ENCODE measurements at places on chromosomes 12 and 14.

- no peak for DNase-seq
Observed at GRCh38 chr12:67540920-67541624, 107.5 kb upstream of the DYRK2 start.

GRCh38 chr14:91372671-91373495, 44.7 kb downstream of the CCDC88C start:
- no peak for DNase-seq

DNA sequence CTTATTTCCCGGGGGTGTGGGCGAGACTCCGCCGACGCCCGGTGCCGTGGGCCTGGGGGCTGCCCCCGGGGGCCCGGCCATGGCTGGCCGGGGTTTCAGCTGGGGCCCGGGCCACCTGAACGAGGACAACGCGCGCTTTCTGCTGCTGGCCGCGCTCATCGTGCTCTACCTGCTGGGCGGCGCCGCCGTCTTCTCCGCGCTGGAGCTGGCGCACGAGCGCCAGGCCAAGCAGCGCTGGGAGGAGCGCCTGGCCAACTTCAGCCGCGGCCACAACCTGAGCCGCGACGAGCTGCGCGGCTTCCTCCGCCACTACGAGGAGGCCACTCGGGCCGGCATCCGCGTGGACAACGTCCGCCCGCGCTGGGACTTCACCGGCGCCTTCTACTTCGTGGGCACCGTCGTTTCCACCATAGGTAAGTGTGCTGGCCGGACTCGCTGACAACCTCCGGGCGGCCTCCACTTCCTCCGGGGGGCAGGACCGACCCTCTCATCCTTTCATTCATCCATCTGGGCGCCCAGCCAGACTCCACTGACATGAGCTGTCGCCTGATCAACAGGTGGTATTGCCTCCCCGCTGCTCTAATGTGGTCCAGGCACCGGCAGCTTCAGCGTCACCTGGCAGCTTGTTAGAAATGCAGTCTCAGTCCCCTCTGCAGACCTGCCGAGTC, 467 bp downstream of the KCNK13 start:
- DNase-seq: no peak

DNA sequence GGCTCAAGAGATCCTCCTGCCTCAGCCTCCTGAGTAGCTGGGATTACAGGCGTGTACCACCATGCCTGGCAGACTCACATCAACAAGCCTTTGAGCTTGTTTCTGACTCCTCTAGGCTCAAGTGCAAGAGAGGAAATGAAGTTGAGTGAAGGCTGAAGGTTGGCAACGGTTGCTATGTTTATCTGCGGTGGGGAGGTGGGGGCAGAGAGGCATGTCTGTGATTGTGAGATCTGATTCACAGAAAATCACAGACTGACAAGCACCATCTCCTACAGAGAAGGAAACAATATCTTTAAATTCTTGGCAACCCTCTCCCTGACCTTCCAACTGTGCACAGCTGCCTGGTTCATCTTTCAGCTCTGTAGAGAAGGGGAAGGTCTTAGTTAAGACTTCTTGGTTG, 22.1 kb upstream of the NINJ2 start:
- DNase-seq: no peak

GRCh38 chr14:80805136-80805535, 136.4 kb downstream of the CEP128 start:
- DNase-seq: no peak

DNA sequence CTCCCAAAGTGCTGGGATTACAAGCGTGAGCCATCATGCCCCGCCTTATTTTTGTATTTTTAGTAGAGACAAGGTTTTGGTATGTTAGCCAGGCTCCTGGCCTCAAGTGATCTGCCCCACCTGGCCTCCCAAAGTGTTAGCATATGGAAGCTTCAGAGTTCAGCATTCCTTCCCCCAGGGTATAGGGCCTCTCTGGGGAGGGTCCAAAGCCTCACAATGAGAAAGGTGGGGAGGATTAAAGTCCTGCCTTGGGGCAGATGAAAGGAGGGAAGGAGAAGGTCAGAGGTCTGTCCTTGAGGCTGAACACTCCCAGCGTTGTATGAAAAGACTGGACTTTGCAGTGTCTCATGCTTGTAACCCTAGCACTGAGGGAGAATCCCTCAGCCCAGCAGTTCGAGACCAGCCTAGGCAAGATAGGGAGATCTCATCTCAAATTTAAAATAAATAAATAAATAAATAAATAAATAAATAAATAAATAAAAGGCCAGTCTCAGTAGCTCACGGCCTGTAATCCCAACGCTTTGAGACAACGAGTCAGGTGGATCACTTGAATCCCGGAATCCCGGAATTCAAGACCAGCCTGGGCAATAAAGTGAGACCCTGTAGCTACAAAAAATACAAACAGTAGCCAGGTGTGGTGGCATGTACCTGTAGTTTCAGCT, 22.0 kb upstream of the RCOR1 start:
- no peak for DNase-seq

GRCh38 chr14:104598910-104599273, 5.7 kb downstream of the TMEM179 start:
- DNase-seq: no peak

DNA sequence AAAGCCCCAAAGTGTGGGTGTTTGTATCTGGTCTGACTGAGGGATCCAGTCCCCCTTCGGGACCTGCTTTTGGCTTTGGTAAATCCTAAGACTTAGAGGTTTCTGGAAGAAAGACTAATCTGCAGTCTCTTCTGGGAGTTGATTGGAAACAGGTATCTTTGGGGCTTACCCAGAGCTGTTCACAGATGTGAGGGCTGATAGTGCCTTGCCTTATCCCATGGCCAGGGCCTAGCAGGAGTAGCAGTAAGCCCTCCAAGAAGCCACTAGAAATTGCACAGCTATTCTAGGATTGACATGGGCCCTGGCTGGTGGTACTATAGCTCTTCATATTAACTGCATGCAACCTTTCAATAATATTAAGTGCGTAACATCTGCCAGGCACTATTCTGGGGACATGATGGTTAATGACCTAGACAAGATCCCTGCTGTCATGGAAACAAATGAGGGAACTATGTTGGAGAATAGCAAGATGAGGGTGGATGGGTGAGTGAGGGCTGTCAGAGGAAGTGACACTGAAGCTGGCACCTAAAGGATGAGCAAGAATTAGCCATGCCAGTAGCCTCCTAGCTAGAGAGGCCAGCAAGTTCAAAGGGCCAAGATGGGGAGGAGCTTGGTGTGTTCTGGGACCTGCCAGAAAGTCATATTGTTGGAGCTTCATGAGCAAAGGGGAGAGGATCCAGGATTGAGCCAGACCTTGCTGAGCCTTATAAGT, 71.7 kb downstream of the CRADD start:
- DNase-seq: no peak

GRCh38 chr12:6884539-6884938, 11.4 kb upstream of the SPSB2 start:
- DNase-seq: no peak

DNA sequence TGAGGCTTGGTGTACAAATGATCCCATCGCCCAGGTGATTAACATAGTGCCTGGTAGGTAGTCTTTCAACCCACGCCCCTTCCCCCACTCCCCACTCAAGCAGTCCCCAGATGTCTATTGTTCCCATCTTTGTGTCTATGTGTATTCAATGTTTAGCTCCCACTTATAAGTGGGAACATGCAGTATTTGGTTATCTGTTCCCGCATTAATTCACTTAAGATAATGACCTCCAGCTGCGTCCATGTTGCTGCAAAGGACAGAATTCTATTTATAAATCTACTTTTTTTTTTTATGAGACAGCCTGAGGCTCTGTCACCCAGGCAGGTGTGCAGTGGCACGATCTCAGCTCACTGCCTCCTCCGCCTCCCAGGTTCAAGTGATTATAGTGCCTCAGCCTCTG, 15.7 kb downstream of the SPX start:
- DNase-seq: no peak

- no peak for DNase-seq
Observed at GRCh38 chr14:36057452-36058116, 118.9 kb downstream of the PTCSC3 start.

GRCh38 chr14:23528555-23528954, 23.0 kb downstream of the ZFHX2 start:
- DNase-seq: no peak

- no peak for DNase-seq
Observed at GRCh38 chr12:96206936-96207662, 12.9 kb downstream of the ELK3 start.

DNA sequence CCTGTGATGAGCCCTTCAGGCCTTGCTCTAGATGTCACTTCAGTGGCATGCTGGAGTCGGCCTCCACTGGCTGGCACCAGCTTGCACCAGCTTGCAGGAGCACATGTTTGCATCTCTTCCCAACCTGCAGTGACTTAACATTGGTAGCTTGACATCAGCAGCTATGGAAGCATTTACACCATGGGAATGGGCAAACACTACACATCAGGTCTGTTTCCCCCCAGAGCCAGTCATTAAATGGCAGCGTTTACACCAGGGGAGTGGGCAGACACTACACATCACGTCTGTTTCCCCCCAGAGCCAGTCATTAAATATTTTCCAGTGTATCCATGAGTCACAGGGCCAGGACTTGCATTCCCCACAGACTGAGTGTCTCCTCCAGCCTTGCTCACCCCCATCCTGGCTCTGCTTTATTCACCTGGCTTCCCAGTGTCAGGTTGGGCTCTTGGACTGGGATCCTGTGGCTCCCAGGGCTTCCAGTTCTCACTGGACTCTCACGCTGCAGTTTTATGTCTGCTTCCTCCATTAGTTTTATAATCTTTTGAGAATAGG, 51.6 kb upstream of the VRK1 start:
- no peak for DNase-seq

DNA sequence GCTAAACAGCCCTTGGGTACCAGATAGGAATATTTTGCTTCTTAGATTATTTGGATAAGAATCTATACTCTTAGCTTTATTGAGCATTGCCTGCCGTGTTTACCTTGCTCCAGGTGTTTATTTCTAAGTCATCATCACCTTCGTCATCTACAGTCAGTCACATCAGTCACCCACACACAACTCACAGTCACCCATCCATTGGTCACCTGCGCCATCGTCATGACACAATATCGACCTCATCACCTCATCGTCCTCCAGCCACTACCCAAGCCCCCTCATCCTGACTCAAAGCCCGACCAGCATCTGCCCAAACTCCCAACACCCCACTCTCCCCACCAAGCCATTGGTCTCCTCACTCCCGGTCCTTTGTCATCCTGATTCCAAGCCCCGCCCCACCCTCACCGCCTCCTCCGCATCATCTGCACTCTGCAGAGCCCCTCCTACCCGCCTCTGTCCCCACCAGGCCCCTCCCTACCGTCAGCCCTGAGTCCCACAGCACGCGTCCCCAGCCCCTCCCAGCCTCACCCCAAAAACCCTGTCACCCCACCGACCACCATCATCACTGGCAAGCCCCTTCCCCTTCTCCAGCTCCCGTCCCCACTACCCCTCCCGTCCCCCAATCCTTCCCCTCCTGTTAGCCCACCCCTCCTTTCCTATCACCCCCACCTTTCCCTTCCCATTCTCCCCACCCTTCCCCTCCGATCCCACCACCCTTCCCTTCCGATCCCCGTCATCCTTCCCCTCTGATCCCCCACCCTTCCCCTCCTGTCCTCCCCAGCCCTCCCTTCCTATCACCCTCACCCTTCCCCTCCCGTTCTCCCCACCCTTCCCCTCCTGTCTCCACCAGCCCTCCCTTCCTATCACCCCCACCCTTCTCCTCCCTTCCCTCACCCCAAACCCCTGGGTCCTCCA, 9.8 kb downstream of the DLK1 start:
- no peak for DNase-seq

Data from cortex of kidney (tissue), 1 donor.